Dorsolateral prefrontal cortex (tissue), 122 donors: ENCODE measurements at places on chromosomes 7 and 10.

- no peak for DNase-seq
Measured at GRCh38 chr10:129033340-129033739, 433.7 kb upstream of the MGMT start.

GRCh38 chr7:23467806-23468525 is 2.3 kb downstream of the IGF2BP3 start:
- DNase-seq = no peak

- no peak for DNase-seq
Measured at GRCh38 chr7:20270867-20271266, 53.7 kb upstream of the MACC1 start.

- no peak for DNase-seq
Measured at GRCh38 chr7:98291717-98292116, 10.2 kb downstream of the BRI3 start.

DNA sequence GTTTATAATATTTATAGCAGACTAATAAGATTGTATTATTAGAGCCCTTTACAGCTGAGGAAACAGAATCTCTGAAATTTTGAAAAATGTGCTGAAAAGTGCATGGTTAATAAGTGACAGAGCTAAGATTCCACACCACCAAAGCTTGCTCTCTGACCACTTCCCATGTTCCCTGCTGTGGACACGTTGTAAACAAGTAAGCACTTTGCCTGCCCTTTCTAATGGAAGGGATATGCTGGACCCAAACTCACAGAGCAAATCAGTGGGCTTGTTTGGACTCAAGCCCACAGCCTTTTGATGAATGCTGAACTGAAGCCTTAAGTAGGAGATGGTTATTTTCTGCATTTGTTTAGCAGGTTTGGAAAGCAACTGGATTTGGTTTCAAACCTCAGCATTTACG is 214.0 kb upstream of the TMEM72 start:
- DNase-seq = no peak

DNA sequence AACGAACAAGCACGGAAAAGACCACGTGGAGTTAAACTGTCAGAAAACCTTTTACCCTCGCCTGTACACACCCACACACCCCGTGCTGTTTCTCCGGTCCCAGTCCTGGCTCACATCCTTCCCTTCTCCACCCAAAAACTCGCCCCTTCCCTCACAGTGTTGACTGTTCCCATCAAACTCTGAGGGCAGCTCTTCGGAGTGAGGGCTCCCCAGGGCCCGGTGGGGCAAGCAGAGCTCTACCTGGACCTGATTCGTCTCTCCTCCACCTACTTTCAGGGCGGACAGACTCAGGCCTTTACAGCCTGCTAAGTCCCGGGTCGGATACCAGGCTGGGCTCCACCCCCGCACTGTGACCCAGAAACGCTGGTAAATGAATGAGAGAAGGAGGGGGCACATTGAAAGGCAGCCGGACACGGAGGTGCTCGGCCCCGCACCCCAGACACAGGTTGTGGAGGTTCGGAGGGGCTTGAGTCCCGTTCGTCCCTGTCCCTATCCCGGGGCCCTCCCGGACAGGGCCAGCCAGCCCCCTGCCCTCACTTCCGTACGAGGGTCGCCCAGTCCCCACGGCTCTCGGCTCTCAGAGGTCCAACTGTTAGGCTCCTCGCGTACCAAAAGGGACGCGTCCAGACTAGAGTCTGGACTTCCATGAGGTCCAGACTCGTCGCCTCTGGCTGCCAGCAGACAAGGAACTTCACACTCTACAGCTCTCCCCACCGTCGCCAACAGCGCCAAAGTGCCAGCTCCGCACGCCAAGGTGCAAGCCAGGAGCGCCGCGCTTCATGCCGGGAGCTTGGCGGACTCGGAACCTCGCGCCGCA is 31.7 kb upstream of the ASL start:
- DNase-seq = peak; percentile 42

DNA sequence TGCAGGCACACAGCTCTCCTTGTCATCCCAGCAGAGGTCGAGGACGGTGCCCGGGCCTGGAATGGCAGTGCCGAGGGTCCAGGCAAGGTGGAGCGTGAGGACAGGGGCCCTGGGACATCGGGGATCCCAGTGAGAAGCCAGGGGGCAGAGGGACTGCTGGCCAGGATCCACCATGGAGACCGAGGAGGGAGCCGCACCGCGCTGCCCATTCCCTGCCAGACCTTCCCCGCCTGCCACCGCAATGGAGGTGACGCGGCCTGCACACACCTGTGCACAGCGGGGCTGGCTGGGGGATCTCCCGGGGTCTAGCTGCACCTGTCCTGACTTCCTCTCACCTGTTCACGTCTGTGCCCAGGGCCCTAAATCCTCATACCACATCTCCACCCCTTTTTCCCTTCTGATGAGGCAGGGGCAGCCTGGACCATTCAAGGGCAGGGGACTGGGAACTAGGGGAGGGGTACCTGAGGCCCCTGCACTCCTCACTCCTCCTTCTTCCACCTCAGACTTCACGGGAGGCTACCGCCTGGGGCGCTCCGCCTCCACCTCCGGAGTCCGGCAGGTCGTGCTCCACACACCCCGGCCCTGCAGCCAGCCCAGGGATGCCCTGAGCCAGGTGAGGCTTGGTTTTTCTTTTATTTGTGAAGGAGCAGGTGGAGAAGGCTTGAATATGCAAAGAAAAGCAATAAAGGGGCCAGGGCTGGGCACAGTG is 6.9 kb downstream of the NYAP1 start:
- DNase-seq = no peak

- no peak for DNase-seq
Measured at GRCh38 chr7:87628780-87629569, 777 bp downstream of the RUNDC3B start.

GRCh38 chr10:106566873-106567272 is 597.6 kb downstream of the SORCS1 start:
- DNase-seq = no peak

DNA sequence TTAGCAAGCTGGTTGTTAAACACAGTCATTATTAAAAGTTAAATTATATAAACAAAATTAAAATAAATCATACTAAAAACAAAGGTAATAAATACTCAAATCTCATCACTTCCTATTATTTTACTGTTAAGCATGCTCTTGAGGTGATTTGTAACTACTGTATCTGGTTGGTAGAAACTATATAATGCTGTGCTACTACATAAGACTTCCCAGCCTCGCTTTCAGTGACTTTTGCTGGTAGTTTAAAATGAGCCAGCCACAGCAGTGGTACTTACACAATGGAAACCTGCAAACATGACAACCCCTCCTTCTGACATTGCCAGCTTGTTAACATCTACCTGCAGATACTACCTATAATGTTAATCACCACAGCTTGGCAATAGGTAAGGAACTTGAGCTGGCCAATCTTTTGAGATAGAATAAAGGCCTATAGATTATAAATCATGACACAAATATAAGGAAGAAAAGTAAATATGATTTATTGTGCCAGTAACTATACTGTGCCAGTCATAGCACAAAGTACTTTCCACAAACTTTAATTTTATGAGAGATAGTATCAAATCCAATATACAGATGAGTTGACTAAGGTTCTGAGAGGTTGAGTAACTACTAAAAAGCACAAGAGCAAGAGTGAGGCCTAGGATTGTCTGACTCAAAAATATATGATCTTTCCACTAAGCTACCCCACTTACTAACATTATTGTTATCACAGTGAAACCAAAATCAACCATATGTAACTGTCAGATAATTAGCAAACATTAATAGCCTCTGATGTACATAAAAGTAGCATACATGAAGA is 181.1 kb upstream of the ASAH2 start:
- DNase-seq = no peak

GRCh38 chr10:71685554-71686232 is 33.9 kb downstream of the C10orf105 start:
- DNase-seq = no peak

- DNase-seq = peak; percentile 28
Measured at GRCh38 chr7:128304212-128304611, 39.5 kb downstream of the RBM28 start.

DNA sequence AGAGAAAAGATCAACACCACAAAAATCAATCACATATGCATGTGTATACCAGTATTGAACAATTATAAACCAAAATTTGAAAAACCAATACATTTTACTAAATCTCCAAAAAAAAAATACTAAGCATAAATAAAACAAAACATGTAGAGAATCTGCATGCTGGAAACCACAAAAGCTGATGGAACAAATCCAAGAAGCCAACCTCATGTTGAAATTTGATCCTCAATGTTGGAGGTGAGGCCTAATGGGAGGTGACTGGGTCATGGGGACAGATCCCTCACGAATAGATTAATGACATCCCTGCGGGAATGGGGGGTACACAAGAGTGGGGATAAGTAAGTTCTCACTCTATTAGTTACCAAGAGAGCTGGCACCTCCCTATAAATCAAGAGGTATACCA is 82.5 kb downstream of the OAT start:
- no peak for DNase-seq

DNA sequence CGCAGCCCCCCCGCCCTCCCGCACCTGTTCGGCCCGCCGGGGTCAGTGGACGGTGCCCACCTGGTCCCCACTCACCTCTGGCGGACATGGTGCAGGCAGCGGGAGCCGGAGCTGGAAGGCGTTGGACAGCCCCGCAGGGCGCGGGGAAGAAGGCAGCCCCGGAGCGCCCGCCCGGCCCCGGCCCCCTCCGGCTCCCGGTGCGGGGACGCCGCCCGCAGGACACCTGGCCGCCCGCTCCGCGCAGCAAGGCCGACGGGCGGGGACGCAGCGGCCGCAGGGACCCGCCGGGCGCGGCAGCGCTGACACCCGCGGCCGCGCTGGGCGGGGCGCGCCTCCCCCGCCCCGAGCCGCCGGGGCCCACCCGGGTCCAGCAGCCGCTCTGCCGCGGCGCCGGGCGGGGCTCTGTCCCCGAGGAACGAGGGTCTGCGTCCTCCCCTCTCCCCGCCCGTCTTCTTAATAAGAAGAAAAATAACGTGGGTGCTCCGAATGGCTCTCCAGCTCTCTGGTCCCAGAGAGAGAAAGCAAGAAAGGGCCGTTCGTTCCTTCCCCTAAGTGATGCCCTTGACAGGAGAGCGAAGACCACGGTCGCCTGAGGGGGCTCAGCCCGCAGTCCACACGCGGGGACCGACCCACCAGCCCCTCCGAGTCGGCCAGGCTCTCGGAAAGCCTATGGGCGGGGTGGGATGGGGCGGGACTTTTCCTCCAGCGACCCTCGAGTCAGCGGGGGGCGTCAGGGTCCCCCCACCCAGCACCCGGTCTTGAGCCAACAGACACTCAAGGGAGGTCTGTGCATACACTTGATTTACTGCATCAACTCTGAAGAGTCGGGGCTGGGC is 53.4 kb upstream of the FHIP2A start:
- no peak for DNase-seq

DNA sequence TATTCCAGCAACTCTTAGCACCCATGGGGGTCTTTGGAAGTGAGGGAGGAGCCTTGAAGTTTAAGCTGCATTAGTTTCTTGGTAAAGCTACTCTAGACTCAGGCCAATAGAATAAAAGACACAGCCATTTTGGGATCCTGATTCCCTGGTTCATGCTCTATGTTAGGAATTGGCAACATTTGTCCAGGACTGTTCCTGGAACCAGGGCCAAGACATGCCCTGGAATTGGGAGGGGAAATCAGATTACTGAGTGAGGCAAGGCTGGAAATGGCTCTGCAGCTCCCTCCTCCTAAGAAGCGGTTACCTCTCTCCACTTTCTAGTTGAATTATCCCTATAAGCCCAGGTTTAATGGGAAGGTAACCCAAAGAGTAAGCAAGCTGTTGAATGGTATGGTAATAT is 14.2 kb upstream of the BMPR1A start:
- DNase-seq = no peak

GRCh38 chr10:110843796-110844616 is 27.7 kb upstream of the PDCD4 start:
- DNase-seq = no peak
